CD4-positive, alpha-beta memory T cell (primary cell): ENCODE measurements at places on chromosomes 4 and X.

DNA sequence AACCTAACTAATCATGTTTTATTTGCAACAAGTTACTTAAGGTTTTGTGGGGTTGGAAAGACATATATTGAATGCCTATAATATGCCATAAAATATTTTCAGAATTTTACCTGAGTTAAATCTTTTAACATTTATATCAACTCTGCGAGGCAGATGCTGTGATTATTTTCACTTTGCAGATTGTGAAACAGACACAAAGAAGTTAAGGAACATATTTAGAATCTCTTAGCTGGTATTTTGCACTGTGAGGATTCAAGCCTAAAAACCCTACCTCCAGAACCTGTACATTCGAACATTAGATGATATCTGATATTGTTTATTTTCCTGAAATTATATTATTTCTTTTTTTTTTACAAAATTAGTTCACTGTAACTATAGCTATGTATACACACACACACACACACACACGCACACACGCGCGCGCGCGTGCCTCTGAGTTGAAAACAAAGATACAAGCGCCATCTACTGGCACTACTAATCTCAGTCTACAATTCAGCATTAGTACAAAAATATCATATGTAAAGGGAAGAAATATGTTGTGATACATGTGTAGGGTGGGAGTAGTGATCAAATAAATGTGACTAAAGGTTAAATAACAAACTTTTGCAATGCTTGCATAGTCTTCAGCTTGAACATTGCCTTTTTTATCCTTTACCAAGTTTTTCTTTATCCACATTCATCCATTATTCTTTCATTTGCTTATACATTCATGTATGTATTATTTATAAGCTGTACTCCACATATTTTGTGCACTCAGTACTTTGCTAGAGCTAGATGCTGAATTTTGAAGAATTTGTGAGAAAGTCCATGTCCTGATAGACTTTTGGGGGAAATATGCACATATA lies 61.5 kb downstream of the ANXA10 start:
- peak; percentile 65 for DNase-seq

GRCh38 chrX:69158166-69158980 lies 6.9 kb downstream of the PJA1 start:
- no peak for DNase-seq

DNA sequence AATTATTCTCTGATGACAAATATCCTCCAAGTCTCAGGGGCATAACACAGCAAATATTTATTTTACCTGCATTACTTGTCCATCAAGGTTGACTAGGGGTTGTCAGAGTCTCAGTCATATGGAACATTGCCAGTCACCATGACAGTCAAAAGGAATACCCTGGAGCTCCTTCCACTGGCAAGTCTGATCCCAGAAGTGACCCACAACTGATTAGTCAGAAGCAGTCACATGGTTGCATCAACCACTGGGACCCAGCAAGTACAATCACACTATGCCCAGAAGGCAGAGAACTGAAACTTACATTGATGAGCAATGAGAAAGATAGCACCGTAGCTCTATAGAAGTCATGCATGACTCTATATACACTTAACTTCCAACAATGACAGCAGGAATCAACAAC lies 41.9 kb upstream of the SOD3 start:
- DNase-seq, result no peak

- DNase-seq, result peak; percentile 2
Measured at GRCh38 chr4:188930822-188931221, 791.6 kb downstream of the TRIML1 start.

GRCh38 chr4:146582864-146583263 lies 55.8 kb upstream of the POU4F2 start:
- DNase-seq, result no peak

DNA sequence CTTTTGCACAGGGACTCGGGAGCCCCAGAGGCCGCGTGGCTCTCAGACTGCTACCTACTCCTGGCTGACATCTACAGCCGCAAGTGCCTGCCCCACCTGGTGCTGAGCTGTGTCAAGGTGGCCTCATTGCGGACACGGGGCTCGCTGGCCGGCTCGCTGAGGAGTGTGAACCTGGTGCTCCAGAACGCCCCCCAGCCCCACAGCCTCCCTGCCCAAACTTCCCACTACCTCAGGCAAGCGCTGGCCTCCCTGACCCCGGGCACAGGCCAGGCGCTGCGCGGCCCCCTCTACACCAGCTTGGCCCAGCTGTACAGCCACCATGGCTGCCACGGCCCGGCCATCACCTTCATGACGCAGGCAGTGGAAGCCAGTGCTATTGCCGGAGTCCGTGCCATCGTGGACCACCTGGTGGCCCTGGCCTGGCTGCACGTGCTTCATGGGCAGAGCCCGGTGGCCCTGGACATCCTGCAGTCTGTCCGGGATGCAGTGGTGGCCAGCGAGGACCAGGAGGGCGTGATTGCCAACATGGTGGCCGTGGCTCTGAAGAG lies 28.8 kb downstream of the SH3TC1 start:
- DNase-seq, result no peak

- DNase-seq, result no peak
Measured at GRCh38 chr4:13219971-13220370, 264.2 kb downstream of the RAB28 start.

- peak; percentile 76 for DNase-seq
Measured at GRCh38 chr4:163166041-163166579, 580 bp downstream of the NAF1 start.

GRCh38 chrX:70049925-70050324 lies at the start of gene AWAT2:
TSS of gene AWAT2 (minus strand) at chrX:70049938. CDS start at chrX:70049932, 6 bp downstream.
- DNase-seq, result no peak

GRCh38 chr4:28639747-28640146 lies 1779.1 kb downstream of the STIM2 start:
- no peak for DNase-seq

DNA sequence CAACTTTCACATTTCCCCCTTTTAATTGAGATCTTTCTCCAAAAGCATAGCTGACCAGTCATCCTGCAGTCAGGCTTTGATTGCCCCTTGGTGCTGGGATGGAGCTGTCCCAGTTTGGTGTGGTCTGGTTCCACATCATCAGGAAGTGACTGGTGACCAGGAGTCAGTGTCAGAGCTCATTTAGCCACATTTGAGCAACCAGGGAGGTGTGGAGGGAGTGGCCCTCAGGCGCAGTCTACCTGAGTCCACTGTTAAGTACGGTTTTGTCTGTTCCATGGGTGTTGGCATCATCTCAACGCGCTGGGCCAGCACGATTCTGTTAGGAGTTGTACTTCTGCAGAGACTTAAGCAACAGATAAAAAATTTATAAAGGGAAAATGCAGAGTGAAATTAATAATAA lies 52.6 kb downstream of the RGS12 start:
- DNase-seq, result no peak

DNA sequence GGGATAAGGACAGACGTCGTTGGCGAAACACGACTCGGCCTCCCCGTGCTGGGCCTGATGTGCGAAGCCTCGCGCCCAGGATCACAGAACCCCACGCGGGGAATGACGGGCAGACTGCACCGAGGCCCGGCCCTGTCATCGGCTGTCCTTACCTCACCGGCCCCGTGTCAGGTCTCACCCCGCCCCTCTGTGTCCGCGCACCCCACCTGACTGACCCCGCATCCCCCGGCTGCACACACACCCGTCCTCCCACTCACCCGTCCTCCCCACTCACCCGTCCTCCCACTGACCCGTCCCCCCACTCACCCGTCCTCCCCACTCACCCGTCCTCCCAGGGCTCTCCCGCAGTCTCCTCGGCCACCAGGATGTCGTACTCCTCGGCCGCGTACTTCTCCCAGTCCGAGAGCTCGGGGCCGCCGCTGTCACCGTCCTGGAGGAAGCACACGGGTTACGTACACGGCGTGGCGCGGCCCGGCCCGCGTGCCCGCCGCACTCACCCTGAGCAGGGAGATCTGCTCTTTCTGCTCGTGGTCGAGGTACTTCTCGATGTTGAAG lies 19.8 kb upstream of the GTPBP6 start:
- no peak for DNase-seq

DNA sequence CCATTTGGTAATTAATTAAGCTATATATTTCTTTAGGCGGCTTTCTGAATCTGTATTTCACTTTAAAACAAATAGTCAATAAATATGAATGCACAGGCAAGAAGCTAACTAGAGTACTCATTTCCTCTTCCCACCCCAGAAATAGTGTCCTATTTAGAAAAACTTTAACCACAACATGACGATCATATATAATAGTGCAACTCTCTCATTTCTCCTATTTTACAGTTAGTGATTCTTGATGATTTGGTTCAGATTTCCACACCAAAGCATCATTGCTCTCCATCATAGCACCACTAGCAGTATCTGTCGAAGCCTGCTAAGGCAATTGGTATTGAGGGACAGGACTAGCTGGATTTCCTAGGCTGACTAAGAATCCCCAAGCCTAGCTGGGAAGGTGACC lies 184.0 kb upstream of the GALNTL6 start:
- DNase-seq, result no peak

- no peak for DNase-seq
Measured at GRCh38 chr4:182642831-182643230, 274.4 kb downstream of the DCTD start.

DNA sequence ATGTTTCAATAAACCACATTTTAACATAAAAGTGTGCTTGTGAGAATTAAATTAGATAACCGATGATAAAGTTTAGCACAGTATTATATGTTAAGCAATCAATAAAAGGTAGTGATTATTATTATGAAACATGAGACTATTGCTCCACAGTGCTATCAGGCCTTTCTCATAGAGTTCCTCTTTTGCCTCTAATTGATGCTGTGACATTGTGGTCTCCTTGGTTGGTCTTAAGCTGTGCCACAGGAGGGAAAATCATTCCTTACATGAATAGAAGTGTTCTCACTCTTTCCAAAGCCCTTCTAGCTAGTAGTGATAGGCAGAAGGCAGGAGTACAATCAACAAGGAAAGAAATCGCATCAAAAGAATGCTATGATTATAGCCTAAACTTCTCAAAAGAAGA lies 9.2 kb upstream of the PDHA2 start:
- no peak for DNase-seq

- DNase-seq, result no peak
Measured at GRCh38 chr4:78022517-78022916, 34.6 kb upstream of the FRAS1 start.

DNA sequence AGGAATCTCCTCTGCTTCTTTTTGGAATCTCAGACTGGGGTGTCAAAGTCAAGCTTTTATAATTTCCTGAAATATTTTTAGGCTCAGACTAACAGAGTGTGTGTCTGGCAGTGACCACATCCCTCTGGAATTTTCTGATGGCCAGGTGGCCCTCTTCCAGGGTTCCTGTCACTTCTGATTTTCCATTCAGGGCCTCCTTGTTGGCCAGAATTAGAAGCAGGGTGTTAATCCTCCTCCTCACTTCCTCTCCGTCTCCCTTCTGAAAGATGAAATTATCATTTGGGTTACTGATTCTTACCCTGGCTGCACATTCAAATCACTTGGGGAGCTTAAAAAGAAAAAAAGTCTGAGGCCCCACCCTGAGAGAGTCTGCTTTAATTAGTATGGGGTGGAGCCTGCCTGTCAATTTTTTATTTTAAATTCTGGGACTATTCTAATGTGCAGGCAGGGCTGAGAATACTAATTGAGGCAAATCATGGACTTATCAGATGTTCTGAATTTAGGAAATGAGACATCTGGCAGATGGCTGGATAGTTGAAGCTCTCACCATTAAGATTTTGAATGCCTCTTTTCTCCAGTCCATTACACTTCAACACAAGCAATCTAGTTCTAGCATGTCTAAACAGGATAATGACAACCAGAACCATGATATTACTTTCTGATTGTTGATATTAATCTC lies 43.2 kb downstream of the HAND2 start:
- no peak for DNase-seq

GRCh38 chrX:19870710-19871490 lies 16.5 kb downstream of the SH3KBP1 start:
- DNase-seq, result no peak

DNA sequence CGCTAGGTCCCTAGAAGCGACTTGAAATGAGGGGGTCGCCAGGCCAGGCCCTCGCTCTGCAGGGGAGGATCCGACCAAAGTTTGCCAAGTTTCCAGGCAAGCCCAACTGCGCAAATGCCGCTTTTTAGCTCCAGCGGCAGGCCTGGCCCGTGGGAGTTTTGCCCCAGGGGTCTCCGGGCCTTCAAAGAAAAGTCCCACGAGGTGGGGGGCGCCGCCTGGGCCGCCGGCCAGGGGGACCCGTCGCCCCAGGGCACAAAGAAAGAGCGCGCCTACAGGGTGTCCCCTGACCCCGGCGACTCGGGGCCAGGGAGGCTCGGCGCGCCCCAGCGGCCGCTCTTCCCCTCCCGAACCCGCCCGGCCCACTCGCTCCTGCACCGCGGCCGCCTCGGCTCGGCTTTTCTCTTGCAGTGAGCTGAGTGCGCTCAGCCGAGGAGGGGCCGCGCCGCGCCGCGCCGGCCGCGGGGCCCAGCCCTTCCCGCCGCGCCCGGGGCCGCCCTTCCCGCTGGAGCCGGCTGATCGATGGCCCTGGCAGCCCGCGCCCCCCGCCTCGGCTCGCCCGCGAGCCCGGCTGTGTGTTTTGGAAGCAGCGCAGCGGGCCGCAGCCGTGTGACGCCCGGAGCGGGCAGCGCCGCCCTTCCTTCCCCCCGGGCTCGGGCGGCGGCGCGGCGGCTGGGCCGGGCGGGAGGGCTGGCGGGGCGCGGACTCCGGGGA lies 754 bp upstream of the KLF3 start:
- no peak for DNase-seq

DNA sequence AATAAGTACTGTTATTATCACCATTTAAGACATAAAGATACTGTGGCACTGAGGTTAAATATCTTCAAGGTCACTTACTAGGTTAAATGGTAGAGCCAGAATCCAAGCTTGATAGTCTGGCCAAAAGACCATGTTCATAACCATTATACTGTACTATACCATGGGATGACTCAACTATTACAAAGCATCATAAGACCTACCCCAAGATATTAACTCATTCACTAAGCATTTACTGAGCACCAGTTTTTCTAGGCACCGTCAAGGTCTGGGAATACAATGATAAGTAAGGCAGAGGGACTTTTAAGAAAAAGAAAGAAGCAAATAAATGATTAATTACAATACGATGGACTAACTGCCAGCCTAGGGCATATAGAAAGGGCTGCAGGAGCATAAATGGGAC lies 95.5 kb upstream of the KCTD8 start:
- no peak for DNase-seq

GRCh38 chrX:30153881-30154260 lies 61.5 kb upstream of the MAGEB2 start:
- DNase-seq, result no peak

DNA sequence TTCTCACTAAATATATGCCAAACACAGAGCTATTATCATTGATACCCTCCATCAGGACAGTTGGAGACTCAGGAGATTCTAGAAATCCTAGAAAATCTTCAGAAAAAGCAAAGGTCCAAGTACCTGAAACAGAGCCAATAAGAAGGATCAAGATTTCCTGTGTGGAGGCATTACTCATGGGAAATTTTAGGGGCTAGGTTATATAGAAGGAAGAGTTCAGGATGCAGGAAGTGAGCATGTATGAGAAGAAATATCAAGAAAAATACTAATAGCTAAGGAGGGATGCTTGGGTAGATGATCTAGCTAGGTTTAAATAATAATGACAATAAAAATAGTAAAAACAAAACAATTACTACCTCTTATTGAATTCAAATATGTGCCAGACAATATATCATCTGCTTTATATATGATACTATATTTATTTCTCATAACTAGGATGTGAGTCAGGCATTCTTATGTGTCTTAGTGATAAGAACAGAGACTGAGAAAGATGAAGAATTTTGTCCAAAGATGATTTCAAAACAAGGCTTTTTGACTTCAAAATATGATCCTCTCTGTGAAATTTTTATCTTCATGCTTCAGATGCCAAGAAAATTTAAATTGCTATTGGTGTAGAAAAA lies 66.4 kb upstream of the HHIP start:
- DNase-seq, result no peak
